ENCODE measurements at places on chromosomes 1 and 21. TPM values are rescaled to one million over a fixed set of nuclear protein-coding genes. Genes with fewer than 3 reads are reported as not detected.

SPATA17 gene
- not detected for total RNA-seq

LRRC38 gene
- 2.5 TPM for total RNA-seq

GRCh38 chr1:6209661-6210580 lies 4.0 kb downstream of the RNF207 start:
- DNase-seq: no peak

DNA sequence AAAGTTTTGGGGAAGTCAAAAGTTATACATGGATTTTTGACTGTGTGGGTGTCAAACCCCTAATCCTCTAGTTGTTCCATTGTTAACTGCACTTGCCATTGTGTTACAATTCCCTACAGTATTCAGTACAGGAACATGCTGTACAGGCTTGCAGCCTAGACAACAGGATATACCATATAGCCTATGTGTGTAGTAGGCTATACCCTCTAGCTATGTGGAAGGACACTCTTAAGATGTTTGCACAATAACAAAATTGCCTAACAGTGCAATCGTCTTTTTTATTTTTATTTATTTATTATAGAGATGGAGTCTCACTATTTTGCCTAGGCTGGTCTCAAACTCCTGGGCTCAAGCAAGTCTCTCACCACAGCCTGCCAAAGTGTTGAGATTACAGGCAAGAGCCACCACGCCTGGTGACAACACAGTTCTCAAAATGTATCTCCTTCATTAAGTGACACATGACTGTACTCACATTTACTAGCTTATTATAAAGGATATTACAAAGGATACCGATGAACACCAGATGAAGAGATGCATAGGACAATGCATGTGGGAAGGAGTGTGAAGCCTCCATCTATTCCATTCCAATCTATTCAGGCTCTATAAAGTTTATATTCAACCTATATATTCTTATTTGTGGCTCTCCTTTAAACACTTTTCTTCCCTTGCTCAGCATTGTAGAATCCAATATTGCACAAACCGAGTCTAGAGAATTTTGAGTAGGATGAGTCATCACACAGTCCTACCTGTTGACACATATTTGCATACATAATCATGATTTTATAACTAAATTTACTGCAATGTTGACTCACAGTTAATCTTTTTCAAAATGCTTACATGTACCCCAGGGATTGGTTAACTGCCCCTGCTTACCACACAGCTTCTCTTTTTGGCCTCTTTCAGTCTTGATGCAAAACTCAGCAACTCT lies 28.4 kb upstream of the CEP350 start:
- DNase-seq: no peak

DNA sequence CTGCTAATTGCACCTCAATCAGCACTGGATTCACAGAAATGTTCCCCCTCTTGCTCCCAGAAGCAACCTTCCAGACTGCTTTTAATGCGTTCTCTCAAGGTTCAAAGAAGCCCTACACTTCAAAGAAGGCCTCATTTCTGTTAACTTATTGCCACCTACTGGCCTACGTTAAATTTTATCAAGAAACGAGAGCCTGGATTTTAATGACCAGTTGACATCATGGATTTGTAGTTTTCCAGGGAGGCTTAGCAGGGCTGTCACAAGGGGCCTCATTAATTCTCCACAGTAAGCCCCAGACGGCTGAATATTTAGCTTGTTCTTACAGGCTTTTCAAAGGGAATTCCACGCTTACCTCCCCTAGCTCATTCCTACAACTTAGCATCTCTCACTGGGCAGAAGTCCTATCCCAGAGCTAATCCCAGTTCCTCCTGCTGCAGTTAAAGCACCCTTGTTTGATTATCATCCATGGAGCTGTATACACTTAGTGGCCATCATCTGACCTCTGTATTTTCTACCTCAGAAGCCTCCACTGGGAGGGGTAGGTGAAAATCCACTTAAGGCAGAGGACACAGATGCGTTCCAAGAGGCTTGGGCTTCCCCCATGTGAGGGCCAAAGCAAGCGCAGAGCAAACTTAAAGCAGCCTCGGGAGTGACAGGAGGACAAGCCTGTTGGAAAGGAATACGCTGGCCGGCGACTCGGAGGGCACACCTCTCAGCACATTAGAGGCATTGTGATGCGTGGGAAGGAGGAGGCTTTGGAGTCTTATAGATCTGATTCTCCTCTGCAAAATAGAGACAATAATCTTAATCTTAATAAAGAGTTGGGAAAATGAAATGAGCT lies 32.2 kb upstream of the CYP4X1 start:
- no peak for DNase-seq

DNA sequence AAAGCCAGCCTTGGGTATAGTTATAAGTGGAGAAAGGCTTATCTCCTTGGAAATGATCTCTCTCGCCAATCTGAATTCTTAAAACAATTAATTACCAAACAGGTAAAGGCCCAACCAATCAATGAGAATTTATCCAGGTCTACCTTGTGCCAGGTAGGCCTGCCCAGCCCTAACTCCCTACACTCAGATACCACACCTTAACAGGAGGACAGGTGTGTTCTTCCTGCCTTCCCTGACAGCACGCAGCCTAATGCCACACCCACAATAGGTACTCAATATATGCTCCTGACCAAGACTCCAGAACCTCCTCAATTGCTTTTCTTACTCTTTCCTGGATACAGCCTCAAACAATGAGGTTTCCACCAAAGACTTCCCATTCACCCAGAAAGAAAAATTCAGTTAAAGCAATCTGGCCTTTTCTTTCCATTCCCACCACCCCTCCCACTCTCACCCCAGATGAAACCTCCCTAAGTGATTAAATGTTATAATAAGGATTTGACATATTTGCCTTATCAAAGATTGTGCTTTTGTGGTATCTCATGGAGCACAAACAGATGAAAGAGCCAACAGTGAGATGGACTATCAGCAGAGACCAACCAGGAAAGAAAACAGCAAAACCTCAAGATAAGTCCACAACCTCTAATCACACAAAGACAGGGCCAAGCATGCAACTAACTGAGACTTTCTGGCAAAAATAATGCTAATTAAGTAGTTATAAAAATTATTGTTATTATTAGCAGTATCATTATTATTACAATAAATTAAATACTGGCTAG lies 25.6 kb downstream of the TRABD2B start:
- no peak for DNase-seq

GRCh38 chr1:151255381-151255780 lies 847 bp downstream of the PSMD4 start:
- no peak for DNase-seq

All from vagina (tissue), 2 donors.